CD4-positive, alpha-beta T cell (primary cell): ENCODE measurements at places on chromosomes 12 and 14.

DNA sequence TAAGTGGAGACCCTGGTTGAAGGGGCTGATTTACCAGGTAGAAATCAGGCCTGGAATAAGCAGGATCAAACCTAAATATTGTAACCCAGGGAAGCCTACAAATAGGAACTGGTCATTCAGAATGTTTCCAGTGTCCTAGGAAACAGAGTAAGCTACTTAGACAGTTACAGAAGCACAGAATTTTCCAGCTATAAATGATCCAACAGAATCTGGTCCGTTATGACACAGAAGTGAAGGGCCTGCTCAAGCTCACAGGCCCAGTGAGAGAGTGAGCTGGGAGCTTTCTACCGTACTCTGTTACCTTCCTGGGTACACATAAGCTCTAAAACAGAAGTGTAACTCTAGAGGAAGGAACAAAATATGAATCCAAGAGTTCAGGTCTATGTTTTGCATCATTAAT is 119.1 kb downstream of the TTC7B start:
- no peaks in the 10 kb centered on the region for H3K36me3 ChIP-seq
- H3K27me3 ChIP-seq = no peaks in the 10 kb centered on the region
- no peak for DNase-seq
- H3K4me1 ChIP-seq = peaks cover 6% of the 10 kb centered on the region

- H3K27me3 ChIP-seq = no peaks in the 10 kb centered on the region
- H3K4me1 ChIP-seq = peaks cover 3% of the 10 kb centered on the region
- H3K27ac ChIP-seq = no peak overlapping the region
- H3K36me3 ChIP-seq = no peaks in the 10 kb centered on the region
- H3K4me3 ChIP-seq = no peak overlapping the region
Observed at GRCh38 chr12:122029620-122030423, 8.1 kb downstream of the BCL7A start.

GRCh38 chr12:88267630-88268029 is 125.5 kb downstream of the TMTC3 start:
- H3K4me3 ChIP-seq = no peak overlapping the region
- no peak overlapping the region for H3K27ac ChIP-seq
- no peaks in the 10 kb centered on the region for H3K27me3 ChIP-seq
- no peaks in the 10 kb centered on the region for H3K36me3 ChIP-seq
- H3K4me1 ChIP-seq = no peaks in the 10 kb centered on the region

GRCh38 chr12:114611145-114612018 is 72.6 kb downstream of the TBX3 start:
- no peak overlapping the region for H3K27ac ChIP-seq
- DNase-seq = no peak
- H3K4me1 ChIP-seq = no peaks in the 10 kb centered on the region
- no peak overlapping the region for H3K4me3 ChIP-seq
- H3K36me3 ChIP-seq = no peaks in the 10 kb centered on the region
- no peaks in the 10 kb centered on the region for H3K27me3 ChIP-seq

DNA sequence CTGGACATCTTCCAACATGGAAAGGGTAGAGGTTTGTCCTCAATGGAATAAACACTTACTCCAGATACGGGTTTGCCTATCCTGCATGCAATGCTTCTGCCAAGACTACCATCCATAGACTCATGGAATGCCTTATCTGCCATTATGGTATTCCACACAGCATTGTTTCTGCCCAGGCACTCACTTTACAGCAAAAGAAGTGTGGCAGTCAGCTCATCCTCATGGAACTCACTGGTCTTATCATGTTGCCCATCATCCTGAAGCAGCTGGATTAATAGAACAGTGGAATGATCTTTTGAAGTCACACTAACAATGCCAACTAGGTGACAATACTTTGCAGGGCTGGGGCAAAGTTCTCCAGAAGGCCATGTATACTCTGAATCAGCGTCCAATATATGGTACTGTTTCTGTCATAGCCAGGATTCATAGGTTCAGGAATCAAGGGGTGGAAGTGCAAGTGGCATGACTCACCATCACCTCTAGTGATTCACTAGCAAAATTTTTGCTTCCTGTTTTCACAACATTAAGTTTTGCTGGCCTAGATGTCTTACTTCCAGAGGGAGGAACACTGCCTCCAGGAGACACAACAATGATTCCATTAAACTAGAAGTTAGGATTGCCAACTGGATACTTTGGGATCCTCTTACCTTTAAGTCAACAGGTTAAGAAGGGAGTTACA is 140.4 kb downstream of the SLC35F4 start:
- H3K4me1 ChIP-seq = no peaks in the 10 kb centered on the region
- H3K27me3 ChIP-seq = no peaks in the 10 kb centered on the region
- no peaks in the 10 kb centered on the region for H3K36me3 ChIP-seq
- no peak for DNase-seq
- H3K27ac ChIP-seq = no peak overlapping the region
- H3K4me3 ChIP-seq = no peak overlapping the region

- H3K36me3 ChIP-seq = no peaks in the 10 kb centered on the region
- H3K4me3 ChIP-seq = no peak overlapping the region
- H3K27ac ChIP-seq = no peak overlapping the region
- no peak for DNase-seq
Observed at GRCh38 chr14:59534361-59534987, 42.1 kb downstream of the CCDC175 start.

GRCh38 chr14:101473795-101474562 is 87.3 kb upstream of the DIO3 start:
- peaks cover 3% of the 10 kb centered on the region for H3K27me3 ChIP-seq
- H3K4me3 ChIP-seq = no peak overlapping the region
- no peaks in the 10 kb centered on the region for H3K36me3 ChIP-seq
- DNase-seq = no peak

GRCh38 chr12:120914794-120915193 is 10.6 kb upstream of the SPPL3 start:
- no peak overlapping the region for H3K27ac ChIP-seq
- H3K4me1 ChIP-seq = no peaks in the 10 kb centered on the region
- no peaks in the 10 kb centered on the region for H3K36me3 ChIP-seq
- DNase-seq = no peak

- no peak overlapping the region for H3K27ac ChIP-seq
- H3K4me1 ChIP-seq = peaks cover 8% of the 10 kb centered on the region
- H3K4me3 ChIP-seq = no peak overlapping the region
- no peaks in the 10 kb centered on the region for H3K36me3 ChIP-seq
- peak; percentile 65 for DNase-seq
Observed at GRCh38 chr12:111024205-111024801, 103.9 kb upstream of the MYL2 start.

DNA sequence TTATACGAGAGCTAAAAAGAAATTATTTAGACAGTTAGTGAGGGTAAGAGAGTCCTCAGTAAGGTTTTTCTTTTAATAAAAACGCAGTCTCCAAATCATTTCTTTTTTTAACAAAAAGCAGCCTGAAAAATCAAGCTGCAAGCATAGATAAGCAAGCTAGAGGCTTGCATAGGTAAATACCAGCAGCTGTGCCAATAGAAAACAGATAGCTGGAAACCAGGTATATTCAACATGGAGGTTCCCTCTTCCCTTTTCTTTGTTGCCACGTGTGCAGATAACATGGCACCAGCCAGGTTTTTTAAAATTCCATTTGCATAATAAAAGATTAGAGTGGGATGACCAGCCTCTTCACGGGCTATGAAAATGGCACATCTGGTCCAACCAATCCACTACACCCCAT is 6.1 kb upstream of the PRKAB1 start:
- peaks cover 9% of the 10 kb centered on the region for H3K4me1 ChIP-seq
- H3K4me3 ChIP-seq = no peak overlapping the region
- H3K27ac ChIP-seq = no peak overlapping the region
- H3K36me3 ChIP-seq = no peaks in the 10 kb centered on the region
- no peak for DNase-seq

- H3K27ac ChIP-seq = no peak overlapping the region
- no peak overlapping the region for H3K4me3 ChIP-seq
- no peaks in the 10 kb centered on the region for H3K36me3 ChIP-seq
- no peaks in the 10 kb centered on the region for H3K27me3 ChIP-seq
- H3K4me1 ChIP-seq = no peaks in the 10 kb centered on the region
- DNase-seq = no peak
Observed at GRCh38 chr12:81196595-81196994, 118.7 kb downstream of the ACSS3 start.
